Putamen (tissue), 1 donor: ENCODE measurements at places on chromosomes 4 and X.

- no peak for DNase-seq
Observed at GRCh38 chr4:16205298-16206164, 20.7 kb downstream of the TAPT1 start.

DNA sequence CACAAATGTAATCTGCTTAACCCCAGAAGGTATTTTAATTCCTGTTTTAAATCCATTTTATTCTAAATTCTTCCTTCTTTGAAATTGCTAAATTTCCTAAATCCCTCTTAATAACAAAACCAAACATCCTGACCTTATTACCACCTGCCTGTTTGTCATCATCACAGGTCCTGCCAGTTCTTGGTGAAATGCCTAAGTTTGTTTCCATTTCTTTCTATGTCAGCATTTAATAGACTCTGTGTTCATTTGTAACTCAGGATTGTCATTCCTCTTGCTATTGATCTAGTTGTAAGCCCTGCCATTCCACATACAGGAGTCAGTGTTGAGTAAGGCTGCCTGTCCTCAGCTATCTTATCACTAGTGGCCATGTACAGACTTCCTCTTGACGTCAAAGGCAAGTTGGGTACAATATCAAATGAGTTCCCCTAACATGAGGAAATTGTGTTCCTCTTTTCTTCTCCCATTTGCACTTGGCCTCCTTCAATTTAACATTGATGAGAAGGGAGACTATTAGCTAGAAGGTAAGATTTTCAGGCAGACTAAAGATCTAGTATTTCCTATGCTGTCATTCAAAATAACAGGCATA is 440.1 kb downstream of the AFF2 start:
- no peak for DNase-seq

DNA sequence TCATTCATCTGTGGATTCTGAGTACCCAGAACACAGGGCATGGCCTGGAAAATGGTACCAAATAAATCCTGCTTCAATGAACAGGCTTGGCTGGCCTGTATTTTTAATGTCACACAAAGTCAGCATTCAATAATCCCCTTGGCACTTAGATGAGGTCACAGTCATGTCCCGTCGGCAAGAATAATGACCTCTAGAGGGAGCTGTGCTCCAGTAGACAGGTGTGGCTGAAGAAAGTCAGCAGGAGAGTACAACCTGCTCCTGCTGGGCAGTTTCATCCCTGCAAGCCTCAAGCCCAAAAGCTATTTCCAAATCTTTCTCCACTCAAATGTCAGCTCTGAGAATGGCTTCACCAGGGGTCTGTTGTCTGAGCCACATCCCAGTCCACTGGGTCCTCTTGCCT is 404.0 kb upstream of the F9 start:
- DNase-seq: no peak

DNA sequence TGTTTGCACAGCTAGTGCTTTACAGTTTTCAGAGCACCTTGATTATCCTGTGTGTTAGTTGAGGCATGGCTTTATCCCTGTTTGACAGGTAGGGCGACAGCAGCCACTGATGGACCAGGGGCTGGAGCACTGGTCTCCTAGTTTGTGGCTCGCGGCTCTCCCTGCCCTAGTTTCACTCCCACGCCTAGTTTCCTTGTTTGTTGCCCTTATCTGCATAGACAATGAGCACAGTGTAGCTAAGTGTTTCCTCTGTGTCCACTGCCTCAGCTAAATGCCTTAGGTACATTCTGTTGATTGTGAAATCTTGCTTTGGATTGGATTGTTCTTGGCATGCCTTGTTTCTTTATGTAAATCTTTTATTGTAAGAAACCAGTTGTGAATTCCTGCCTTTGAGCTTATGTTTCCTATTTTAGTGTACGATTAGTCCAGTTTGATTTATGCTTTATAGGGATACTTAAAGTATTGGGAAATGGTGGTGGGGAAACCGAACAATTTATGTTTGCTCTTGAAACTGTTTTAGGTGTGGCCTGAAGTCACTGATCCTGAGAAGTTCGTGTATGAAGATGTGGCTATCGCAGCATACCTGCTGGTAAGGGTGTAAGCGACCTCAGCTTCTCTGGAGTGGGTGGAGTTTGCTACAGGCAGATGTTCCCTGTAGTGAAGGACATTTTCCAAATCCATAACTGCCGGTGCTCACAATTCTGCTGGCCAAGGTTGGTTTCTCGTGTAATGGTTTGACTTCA is 11.0 kb downstream of the TRMT44 start:
- no peak for DNase-seq

DNA sequence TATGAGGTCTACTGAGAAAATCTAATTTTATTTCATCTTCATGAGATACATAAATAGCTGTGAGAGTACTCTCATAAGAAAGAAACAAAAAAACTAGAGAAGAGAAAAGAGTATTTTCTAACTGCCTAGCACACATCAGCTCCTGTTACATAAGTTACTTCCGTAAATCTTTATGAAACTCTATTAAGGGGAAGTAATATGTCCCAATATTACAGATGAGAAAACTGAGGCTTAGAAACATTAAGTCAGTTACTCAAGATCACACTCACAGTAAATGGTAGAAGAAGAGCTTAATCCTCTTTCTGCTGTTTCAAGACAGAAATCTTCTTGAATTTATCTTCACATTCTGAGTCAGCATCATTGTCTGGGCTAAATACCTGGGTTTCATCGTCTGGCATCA is 164.1 kb downstream of the DTHD1 start:
- no peak for DNase-seq

DNA sequence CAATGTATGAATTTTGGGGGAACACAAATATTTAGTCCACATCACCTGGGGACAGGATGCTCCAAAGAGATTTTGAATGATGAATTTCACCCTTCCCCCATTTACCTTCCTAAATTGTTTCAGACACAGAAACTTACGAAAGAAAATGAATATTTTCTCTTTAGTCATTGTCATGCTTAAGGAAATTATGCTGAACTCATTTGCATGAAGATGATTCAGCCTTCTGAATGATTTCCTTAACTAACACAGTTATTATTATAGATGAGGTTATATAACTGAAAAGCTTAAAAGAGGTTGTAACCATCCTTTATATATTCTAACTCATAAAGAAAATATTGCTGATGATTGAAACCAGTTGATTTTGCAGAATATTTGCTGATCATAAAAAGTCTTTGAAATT is 61.1 kb downstream of the KCNIP4 start:
- DNase-seq: peak; percentile 42

GRCh38 chr4:71187404-71188155 is 151.2 kb upstream of the SLC4A4 start:
- no peak for DNase-seq

GRCh38 chr4:140042634-140043033 is 111.3 kb downstream of the MAML3 start:
- no peak for DNase-seq

DNA sequence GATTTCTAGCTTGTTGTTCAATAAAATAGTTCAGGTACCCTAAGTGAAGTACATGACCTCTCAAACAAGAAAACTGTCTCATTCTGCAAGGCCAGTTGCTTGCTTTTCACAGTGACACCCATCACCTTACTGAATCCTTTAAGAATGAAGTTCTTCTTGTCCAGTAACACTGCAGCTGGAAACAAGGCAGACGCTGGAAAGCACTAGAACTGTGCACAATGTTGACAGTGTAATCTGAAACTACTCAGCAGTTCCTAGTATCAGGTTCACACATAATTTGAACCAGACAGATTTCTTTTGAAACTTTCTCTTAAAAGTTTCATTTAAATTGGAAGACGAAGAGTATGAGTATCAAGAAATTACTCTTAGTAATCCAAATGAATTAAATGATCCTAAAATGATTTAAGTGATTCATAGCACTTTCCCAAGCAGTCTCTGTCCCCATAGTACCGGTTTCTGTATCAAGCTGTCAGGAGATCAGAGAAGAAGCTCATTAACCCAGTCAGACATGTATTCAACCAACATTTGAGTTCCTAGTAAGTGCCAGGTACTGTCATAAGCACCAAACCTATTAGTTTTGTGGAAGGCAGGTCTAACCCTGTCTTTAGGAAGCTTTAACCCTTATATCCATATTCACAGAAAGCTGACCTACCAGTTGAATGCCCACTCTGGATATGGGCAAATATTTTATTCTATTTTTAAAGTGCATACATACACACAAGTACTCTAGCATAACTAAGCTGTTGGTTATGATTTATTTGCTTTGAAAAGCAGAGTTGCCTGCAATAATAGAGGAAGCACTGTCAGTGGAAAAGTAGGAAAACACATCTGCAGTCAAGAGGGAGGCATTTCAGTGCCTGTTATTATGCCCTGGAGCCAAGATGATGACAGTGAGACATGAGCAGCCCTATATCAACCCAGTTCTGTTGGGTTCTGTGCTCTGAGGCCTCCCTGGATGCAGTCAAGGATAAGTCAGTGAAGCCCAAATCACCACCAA is 63.6 kb downstream of the PALLD start:
- no peak for DNase-seq

GRCh38 chrX:34873500-34874225 is 68.9 kb upstream of the FAM47B start:
- DNase-seq: no peak

DNA sequence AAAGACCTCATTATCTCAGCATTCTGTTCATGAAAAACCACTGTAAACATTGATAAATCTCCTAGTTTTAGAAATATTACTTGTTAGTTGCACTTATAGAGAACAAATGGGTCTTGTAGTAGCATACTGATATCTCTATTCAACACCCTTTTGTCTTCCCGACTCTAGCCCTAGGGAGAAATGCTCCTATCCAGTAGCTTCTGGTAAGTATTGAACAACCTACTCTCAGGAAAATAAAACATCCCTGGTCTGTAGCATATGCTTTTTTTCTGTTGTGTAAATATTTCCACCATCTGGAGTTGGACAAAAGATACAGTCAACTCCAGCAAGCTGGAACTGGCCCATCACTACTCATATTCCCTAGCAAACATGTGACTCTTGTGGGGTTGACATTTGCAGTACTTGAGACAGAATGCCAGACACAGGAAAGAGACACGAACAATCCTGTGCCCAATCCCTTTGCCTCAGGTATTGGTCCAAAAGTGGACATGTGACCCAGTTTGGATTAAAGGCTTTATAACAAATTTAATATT is 188.2 kb downstream of the GC start:
- DNase-seq: no peak

GRCh38 chr4:7655511-7656243 is 220.9 kb upstream of the PSAPL1 start:
- no peak for DNase-seq

DNA sequence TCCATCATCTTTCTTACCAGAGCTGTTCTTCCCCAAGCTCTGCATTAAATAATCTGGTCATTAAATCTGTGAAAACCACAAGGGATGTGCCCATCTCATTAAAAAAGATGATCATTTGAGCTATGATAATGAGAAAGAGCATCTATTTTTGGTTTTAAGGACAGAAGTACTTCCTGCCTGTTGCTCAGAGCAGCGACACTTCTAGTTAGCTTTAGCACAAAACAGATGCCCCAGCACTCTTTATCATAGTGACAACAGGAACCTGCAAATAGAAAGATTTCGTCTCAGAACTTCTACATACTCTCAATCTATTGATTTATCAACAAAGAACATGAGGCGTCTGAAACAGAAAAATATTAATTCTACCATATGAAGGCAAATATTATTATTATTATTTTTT is 140.1 kb downstream of the APBB2 start:
- DNase-seq: no peak

DNA sequence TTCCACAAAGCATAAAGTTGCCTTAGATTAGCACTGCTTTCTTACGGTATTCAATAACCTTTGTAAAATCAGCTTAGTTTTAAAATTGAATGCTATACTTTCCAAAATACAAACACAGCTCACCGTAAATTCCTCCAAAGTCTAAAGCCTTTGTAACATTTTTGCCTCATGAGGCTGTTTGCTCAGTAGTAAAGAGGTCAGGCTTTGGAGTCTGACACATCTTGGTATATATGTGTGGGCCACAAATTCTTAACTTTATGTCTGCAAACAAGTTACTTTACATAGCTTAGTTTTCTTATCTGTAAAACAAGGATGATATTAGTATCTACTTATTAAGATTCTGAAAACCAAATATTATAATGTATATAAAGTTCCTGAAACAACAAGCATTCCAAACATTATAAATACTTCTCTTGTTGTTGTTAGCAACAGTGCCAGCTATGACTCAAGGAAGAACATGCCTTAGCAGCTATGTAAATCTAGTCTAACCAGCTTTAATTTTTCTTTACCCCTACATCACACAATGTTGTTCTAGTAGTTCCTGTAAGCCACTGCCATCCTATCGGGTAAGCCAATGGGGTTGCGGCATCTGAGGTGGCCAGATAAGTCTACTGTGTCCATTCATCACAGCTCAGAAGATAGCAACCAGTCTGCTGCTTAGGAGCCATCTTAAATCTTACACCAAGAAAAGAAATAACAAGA is 709.0 kb downstream of the KLHL13 start:
- no peak for DNase-seq
